ENCODE measurements at places on chromosomes 3 and 15.

DNA sequence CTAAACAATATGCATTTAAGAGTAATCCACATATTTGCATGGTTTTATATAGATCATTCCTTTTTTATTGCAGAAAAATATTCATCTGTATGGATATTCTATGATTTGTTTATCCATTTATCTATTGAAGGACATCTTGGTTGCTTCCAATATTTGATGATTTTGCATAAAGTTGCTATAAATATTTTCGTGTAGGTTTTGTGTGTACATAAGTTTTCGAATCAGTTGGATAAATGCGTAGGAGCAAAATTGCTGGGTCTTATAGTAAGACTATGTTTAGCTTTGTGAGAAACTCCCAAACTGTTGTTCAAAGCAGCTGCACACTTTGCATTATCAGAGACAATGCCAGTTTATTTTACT, 971.2 kb downstream of the DIPK2A start:
- DNase-seq: no peak

DNA sequence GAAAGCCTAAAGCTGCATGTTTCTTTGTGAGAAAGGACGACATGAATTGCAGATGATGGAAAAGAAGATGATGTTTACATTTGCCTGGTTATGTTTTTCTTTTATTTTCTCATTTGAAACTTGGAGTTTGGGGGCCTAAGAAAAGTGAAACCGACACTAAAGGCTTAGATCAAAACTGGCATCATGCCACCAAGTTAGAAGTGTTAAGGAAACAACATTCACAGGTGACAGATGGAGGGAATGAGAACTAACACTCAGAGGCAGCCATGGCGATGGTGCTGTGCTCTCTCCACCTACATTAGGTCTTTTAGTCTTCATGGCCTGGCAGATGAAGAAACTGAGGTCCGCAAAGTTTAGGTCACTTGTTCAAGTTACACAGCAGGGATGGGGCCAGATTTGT, 923.6 kb downstream of the TUSC7 start:
- DNase-seq: no peak

DNA sequence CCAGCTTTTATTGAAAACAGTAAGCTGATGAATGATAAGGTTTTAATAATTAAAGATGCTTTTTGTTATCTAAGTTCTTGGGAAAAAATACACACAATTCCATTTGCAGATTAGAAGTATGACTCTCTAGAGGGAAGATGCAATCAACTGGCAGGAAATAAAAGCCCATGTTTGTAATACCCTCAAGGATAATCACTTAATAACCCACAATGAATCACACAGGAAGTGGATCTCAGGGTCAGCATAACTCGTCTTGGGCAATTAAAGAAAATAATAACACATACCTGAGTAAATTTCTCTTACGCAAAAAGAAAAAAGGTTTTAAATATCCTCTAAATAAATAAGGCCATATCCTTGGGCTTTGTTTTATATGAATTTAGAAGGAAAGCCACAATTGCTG, 9.4 kb upstream of the EID1 start:
- DNase-seq: no peak

DNA sequence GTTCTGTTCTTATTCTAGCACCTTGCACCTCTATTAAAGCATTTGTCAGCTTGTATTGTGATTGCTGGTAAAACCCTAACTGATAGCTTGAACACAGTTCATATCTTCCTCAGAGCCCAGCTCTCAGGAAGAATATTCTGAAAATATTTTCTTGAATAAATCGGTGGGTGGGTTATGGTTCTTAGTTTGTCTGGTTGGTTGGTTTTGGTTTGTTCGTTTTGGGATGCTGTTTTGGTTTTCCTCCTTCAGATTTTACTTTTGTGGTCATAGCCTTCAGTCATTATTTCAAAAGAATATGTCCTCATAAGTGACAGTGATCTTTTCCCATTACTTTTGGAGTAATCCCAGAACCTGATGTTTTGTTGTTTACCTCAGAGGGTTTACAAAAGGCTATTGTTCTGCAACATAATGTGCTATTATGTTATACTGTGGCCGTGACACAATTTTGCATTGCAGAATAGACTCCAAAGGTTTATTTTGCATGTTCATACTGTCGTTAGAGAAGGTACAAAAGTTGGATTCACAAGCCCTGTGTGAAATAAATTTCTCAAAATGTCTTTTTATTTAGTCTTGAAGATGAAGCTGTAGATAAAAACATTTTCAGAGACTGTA, 2.7 kb upstream of the TMEM87A start:
- DNase-seq: no peak

- DNase-seq: no peak
Observed at GRCh38 chr3:67860429-67860828, 206.0 kb upstream of the SUCLG2 start.

- DNase-seq: no peak
Observed at GRCh38 chr3:112699436-112699978, 58.6 kb upstream of the CCDC80 start.
